ENCODE measurements at places on chromosomes 1 and 21. TPM values are rescaled to one million over a fixed set of nuclear protein-coding genes. Genes with fewer than 3 reads are reported as not detected.

DNA sequence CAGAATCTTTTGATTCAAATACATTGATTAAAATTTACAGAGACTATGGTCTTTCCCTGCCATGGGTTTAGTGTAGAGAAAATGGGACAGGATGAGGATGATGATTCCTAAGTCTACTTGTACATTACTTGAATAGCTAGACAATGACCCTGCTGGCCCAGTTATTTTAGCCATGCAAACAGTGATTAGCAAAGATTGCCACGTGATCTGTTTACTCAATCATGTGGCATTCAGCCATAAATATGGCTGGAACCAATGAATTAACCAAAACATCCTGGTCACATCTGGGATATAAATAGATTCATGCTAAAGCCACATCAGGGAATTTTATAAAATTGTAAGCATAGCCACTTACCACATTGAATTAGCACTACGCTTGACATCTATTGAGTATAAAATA is 167.3 kb downstream of the PBX1 start:
- H3K4me1 ChIP-seq, result peaks cover under 1% of the 10 kb centered on the region
- peaks cover 1% of the 10 kb centered on the region for H3K36me3 ChIP-seq

GRCh38 chr1:50735443-50735842 is 224.6 kb downstream of the FAF1 start:
- H3K4me1 ChIP-seq, result peaks cover 17% of the 10 kb centered on the region
- DNase-seq, result no peak
- no peak overlapping the region for H3K4me3 ChIP-seq
- peaks cover 10% of the 10 kb centered on the region for H3K36me3 ChIP-seq
- no peak overlapping the region for H3K27ac ChIP-seq

DNA sequence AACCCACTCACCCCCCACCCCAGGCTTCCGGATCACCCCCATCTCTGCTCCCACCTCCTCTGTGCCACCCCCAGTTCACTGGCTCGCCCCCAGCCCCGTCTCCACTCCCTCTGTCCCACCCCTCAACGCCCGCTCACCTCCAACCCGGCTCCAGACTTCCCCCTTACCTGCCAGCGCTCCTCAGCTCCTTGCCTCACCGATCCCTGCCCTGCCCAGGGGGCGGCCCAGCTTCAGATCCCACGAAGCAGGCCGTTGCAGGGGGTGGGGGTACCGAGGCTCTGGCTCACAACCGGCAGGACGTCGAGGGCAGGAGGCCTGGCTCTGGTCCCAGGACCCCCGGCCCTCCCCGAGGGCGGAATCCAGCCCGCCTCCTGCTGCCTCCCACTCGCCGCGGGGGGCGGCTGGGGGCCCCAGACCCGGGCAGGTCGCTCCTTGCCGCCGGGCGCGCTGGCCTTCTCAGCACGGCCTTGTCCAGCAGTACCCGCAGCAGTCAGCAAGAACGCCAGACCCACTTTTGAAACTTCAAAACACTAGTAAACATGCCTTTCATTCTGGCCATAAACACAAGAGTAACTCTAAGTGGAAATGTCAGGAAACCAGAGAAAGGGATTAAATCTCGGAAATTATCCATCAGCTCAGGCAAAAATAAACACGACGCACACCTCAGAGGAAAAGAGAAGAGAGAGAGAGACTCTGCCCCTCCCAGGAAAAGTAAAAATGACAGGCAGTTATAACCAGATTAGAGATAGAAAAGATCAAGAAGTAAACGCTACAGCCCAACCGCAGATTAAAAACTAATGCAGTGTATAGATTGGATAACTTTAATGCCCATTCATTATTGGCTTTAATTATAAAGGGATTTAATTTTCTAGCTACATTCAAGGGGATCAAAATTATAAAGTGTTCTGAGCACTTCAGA is 1.0 kb upstream of the FAM89A start:
- peaks cover 20% of the 10 kb centered on the region for H3K4me1 ChIP-seq
- no peak overlapping the region for H3K27ac ChIP-seq
- no peak for DNase-seq

- H3K4me1 ChIP-seq, result no peaks in the 10 kb centered on the region
- DNase-seq, result no peak
- no peak overlapping the region for H3K27ac ChIP-seq
- H3K27me3 ChIP-seq, result no peaks in the 10 kb centered on the region
- no peaks in the 10 kb centered on the region for H3K36me3 ChIP-seq
Measured at GRCh38 chr1:238191170-238191569, 300.4 kb upstream of the ZP4 start.

GRCh38 chr1:201916649-201917249 is 28.1 kb downstream of the SHISA4 start:
- no peaks in the 10 kb centered on the region for H3K36me3 ChIP-seq
- H3K4me3 ChIP-seq, result no peak overlapping the region
- H3K27me3 ChIP-seq, result peaks cover 14% of the 10 kb centered on the region
- DNase-seq, result no peak
- H3K4me1 ChIP-seq, result peaks cover 2% of the 10 kb centered on the region

GRCh38 chr1:40802078-40802741 is 18.6 kb downstream of the KCNQ4 start:
- no peaks in the 10 kb centered on the region for H3K36me3 ChIP-seq
- peaks cover 20% of the 10 kb centered on the region for H3K4me1 ChIP-seq
- DNase-seq, result peak; percentile 90
- no peak overlapping the region for H3K27ac ChIP-seq
- peaks cover 1% of the 10 kb centered on the region for H3K27me3 ChIP-seq

- peaks cover 21% of the 10 kb centered on the region for H3K36me3 ChIP-seq
- H3K27me3 ChIP-seq, result no peaks in the 10 kb centered on the region
- peaks cover 73% of the 10 kb centered on the region for H3K4me1 ChIP-seq
- DNase-seq, result peak; percentile 63
- H3K27ac ChIP-seq, result peak overlapping the region; percentile 96
Measured at GRCh38 chr1:150567341-150567716, 12.1 kb downstream of the MCL1 start.

- peaks cover 51% of the 10 kb centered on the region for H3K4me1 ChIP-seq
- no peak for DNase-seq
- H3K4me3 ChIP-seq, result peak overlapping the region; percentile 98
- peaks cover 3% of the 10 kb centered on the region for H3K36me3 ChIP-seq
Measured at GRCh38 chr1:151009674-151010345, 1.6 kb downstream of the PRUNE1 start.

GRCh38 chr1:235735621-235736020 is 86.0 kb upstream of the GNG4 start:
- H3K27me3 ChIP-seq, result no peaks in the 10 kb centered on the region
- H3K4me3 ChIP-seq, result no peak overlapping the region
- H3K27ac ChIP-seq, result no peak overlapping the region
- peaks cover 33% of the 10 kb centered on the region for H3K36me3 ChIP-seq
- DNase-seq, result no peak

DNA sequence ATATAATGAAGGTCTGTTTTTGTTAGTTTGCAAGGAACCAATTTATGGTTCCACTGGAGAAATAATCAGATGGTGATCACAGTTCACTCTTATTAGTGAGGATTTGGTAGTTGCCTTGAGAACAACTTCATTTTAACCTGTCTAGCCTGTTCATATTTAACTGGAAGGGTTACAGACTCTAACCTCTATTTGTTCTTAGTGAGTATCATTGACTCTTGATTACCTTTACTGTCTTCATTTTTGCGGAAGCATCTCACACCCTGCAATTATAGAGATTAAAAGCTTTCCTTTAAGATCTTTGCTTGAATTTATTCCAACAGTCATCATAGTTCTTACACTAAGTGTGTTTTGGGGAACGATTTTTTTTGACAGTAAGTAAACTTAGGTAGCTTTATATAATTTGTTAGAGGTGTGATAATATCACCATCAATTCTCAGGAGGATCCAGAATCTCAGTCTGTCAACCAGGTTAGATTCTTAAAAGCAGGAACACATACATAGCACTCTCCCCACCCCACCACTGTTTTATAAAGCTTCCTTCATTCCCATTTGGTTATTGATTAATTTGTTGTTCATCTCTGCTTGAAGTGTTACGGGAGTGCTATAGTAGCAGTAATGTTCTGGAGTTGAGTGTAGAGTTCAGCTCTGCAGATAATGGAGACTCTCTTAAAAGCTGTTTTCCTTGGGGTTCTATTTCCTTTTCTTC is 30.1 kb downstream of the B3GALT2 start:
- peaks cover 8% of the 10 kb centered on the region for H3K4me1 ChIP-seq
- no peak overlapping the region for H3K27ac ChIP-seq
- H3K36me3 ChIP-seq, result peaks cover 26% of the 10 kb centered on the region

DNA sequence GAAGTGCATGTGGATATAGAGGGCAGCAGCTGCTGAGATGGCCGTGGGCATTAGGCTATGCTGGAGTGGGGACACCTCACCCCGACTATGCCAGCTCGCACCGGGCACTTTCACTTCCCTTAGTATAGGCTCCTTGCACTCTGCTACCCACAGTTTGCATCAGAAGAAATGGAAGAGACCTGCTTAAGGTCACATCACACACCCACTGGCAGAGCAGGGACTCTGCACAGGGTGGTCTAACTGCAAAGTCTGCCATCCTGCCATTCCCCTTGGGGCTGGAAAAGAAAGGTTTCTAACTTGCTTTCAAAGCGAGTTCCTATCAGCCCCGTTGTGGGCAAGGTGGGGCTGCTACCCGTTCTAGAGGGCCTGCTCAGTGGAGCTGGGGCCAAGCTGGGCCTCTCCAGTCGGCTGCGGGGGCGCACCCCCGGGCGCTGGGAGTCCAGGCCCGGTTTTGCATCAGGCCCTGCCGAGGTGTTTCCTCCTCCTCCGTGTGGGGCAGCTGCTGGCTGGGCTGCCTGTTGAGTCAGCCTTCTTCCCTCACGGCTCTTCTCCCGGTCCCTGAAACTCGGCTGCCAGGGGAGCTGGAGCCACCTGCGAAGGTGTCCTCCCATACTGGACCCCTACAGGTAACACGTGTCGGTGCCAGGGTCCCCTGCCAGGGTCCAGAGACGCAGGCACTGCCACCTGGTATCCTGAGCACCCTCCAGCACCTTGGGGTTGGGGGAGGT is at the start of gene SYTL1:
Gene SYTL1 (plus strand): TSS at position 498 of the 728 bp plus-strand sequence. CDS start 3,313 bp downstream, outside the sequence.
- no peaks in the 10 kb centered on the region for H3K27me3 ChIP-seq
- peak within 1 kb of the TSS; percentile 96 for H3K27ac ChIP-seq
- peak; percentile 82 for DNase-seq
- H3K4me3 ChIP-seq, result peak within 1 kb of the TSS; percentile 94
- peaks cover 8% of the 10 kb centered on the region for H3K36me3 ChIP-seq

GRCh38 chr1:225329041-225329440 is 98.8 kb downstream of the LBR start:
- no peak overlapping the region for H3K27ac ChIP-seq
- DNase-seq, result no peak
- no peaks in the 10 kb centered on the region for H3K36me3 ChIP-seq
- no peaks in the 10 kb centered on the region for H3K4me1 ChIP-seq
- H3K4me3 ChIP-seq, result no peak overlapping the region
- peaks cover 12% of the 10 kb centered on the region for H3K27me3 ChIP-seq

GRCh38 chr1:41503538-41504113 is 19.1 kb upstream of the EDN2 start:
- DNase-seq, result no peak
- no peaks in the 10 kb centered on the region for H3K27me3 ChIP-seq
- H3K27ac ChIP-seq, result no peak overlapping the region

DNA sequence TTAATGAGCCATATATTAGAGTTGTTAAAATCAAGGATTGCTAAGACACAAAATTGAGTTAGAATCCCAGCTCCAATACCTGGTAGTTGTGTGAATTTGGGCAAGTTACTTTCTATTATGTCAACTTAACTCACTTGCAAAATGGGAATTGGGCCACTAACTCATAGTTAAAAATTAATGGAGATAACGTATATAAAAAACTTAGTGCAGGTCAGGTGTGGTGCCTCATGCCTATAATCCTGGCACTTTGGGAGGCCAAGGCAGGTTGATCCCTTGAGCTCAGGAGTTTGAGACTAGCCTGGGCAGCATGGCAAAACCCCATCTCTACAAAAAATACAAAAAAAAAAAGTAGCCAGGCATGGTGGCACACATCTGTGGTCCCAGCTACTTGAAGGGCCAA is 57.5 kb downstream of the SRSF11 start:
- H3K27ac ChIP-seq, result no peak overlapping the region
- no peaks in the 10 kb centered on the region for H3K27me3 ChIP-seq
- H3K4me3 ChIP-seq, result no peak overlapping the region
- H3K36me3 ChIP-seq, result peaks cover 22% of the 10 kb centered on the region

GRCh38 chr1:111989531-111990025 is at the start of gene KCND3:
Gene KCND3 (minus strand): TSS chr1:111989668.
- H3K27ac ChIP-seq, result no peak within 1 kb of the TSS
- H3K36me3 ChIP-seq, result no peaks in the 10 kb centered on the region
- DNase-seq, result peak; percentile 43
- peaks cover 68% of the 10 kb centered on the region for H3K27me3 ChIP-seq
- H3K4me3 ChIP-seq, result peak within 1 kb of the TSS; percentile 58
- H3K4me1 ChIP-seq, result peaks cover 6% of the 10 kb centered on the region

DNA sequence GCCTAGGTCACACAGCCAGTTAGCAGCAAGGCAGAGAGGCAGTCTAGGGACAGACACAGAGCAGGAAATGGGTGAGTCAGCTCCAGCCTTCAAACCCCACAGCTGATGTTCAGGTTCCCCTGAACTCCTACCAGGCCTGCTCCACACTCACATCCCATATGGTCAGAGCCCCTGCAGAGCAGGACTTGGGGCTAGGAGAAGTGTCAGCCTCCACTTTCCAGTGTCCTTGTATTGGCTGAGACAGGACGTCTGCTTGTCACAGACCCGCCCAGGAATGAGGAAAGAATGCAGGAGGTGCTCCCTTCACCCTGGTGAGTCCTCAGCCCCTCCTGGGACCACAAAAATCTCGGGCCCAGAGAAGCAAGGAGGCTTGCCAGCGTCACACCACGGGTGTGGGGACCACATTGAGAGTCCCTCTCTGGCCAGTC is 92.5 kb downstream of the LACTBL1 start:
- no peak overlapping the region for H3K4me3 ChIP-seq
- H3K27ac ChIP-seq, result no peak overlapping the region
- peaks cover 7% of the 10 kb centered on the region for H3K4me1 ChIP-seq
- no peak for DNase-seq
- H3K27me3 ChIP-seq, result no peaks in the 10 kb centered on the region

DNA sequence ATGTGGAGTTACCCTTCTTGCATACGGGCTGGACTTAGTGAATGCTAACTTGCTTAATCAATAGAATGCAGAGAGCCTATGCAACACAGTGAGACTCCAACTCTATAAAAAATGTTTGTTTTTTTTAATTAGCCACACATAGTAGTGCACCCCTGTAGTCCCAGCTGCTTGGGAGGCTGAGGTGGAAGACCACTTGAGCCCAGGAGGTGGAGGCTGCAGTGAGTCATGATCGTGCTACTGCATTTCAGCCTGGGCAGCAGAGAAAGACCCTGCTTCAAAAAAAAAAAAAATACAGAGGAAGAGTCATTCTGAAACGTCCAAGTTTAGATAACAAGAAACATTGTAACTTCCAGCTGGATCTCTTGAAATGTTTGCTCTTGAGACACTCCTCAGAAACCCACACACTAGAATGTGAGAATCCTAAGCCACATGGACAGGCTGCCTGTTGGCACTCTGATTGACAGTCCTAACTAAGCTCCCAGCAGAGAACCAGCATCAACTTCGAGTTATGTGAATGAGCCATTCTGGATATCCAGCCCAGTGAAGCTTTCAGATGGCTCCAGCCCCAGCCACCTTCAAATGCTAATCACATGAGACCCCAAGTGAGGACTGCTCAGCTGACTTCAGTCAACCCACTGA is 20.0 kb upstream of the CAP1 start:
- peaks cover 15% of the 10 kb centered on the region for H3K27me3 ChIP-seq
- no peaks in the 10 kb centered on the region for H3K36me3 ChIP-seq
- no peak overlapping the region for H3K4me3 ChIP-seq
- DNase-seq, result no peak
- no peak overlapping the region for H3K27ac ChIP-seq

The UBASH3A gene
- 77.8 TPM for total RNA-seq

The SPRR1A gene
- total RNA-seq, result not detected

The DNASE2B gene
- total RNA-seq, result not detected

The C1orf141 gene
- total RNA-seq, result not detected

The SPRR2A gene
- not detected for total RNA-seq

The LCE1F gene
- total RNA-seq, result not detected

The IL20 gene
- not detected for total RNA-seq

The GUCA2B gene
- not detected for total RNA-seq

The CFAP141 gene
- total RNA-seq, result not detected

The TSPAN1 gene
- total RNA-seq, result not detected

The LCE6A gene
- not detected for total RNA-seq
